Sigmoid colon (tissue), 7 donors: ENCODE measurements at places on chromosomes 3 and 15. TPM values are rescaled to one million over a fixed set of nuclear protein-coding genes. Genes with fewer than 3 reads are reported as not detected.

Gene BUB1B
- 2.0 TPM for total RNA-seq

Gene CCDC39
- 0.16 TPM for total RNA-seq

Gene RAB6B
- total RNA-seq, result 4.3 TPM

Gene RETNLB
- not detected for total RNA-seq

Gene MEX3B
- total RNA-seq, result 3.5 TPM

Gene SAMD7
- total RNA-seq, result not detected

Gene IQCF5
- not detected for total RNA-seq

Gene CIB1
- 35.5 TPM for total RNA-seq

Gene GP5
- total RNA-seq, result not detected

Gene PLOD2
- 76.7 TPM for total RNA-seq

Gene UBE2E2
- total RNA-seq, result 135 TPM

Gene LINGO1
- total RNA-seq, result 0.71 TPM

Gene PTPN9
- total RNA-seq, result 21.0 TPM

GRCh38 chr3:37909067-37909911 lies 47.6 kb downstream of the CTDSPL start:
- no peak for DNase-seq

GRCh38 chr3:129727707-129728106 lies 121.2 kb upstream of the PLXND1 start:
- no peak for DNase-seq

GRCh38 chr3:184176377-184177330 lies 2.0 kb downstream of the AP2M1 start:
- peak; percentile 87 for DNase-seq

DNA sequence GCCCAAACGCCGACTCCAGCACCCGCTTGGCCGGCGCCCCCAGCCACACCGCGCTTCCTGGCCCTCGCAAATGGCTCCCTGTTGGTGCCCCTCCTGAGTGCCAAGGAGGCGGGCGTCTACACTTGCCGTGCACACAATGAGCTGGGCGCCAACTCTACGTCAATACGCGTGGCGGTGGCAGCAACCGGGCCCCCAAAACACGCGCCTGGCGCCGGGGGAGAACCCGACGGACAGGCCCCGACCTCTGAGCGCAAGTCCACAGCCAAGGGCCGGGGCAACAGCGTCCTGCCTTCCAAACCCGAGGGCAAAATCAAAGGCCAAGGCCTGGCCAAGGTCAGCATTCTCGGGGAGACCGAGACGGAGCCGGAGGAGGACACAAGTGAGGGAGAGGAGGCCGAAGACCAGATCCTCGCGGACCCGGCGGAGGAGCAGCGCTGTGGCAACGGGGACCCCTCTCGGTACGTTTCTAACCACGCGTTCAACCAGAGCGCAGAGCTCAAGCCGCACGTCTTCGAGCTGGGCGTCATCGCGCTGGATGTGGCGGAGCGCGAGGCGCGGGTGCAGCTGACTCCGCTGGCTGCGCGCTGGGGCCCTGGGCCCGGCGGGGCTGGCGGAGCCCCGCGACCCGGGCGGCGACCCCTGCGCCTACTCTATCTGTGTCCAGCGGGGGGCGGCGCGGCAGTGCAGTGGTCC lies 3.5 kb downstream of the ISLR2 start:
- no peak for DNase-seq

DNA sequence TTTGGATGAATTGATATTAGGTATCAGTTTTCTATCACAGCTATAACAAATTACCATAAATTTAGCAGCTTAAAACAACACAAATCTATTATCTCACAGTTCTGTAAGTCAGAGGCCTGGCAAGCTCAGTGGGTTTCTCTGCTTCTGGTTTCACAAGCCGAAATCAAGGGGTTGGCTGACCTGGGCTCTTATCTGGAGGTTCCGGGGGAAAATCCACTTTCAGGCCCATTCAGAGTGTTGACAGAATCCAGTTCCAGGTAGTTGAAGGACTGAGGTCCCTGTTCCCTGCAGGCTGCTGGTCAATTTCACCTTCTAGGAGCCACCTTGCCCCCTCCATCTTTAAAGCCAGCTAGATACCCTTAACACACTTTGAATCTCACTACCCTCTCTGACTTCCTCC lies 11.1 kb upstream of the HHATL start:
- DNase-seq, result no peak

DNA sequence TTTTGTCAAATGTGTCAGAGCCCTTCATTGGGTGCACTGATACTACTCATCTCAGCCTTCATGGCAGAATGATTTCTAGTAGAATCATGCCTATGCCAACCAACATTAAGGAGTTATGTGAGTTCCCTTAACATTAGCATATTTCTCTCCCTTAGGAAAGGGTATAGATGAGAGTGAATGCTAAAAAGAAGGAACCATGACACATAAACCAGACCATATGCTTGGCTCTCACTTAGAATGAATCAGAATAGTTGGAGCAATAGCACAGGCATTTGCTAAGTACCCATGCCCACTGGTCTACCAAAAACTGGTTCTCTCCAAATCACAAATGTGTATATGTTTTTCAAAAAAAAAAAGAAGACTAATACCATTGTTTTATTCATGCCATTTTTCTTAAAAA lies 51.1 kb downstream of the STRIT1 start:
- DNase-seq, result no peak

- no peak for DNase-seq
Observed at GRCh38 chr15:98178861-98179260, 218.4 kb downstream of the ARRDC4 start.

DNA sequence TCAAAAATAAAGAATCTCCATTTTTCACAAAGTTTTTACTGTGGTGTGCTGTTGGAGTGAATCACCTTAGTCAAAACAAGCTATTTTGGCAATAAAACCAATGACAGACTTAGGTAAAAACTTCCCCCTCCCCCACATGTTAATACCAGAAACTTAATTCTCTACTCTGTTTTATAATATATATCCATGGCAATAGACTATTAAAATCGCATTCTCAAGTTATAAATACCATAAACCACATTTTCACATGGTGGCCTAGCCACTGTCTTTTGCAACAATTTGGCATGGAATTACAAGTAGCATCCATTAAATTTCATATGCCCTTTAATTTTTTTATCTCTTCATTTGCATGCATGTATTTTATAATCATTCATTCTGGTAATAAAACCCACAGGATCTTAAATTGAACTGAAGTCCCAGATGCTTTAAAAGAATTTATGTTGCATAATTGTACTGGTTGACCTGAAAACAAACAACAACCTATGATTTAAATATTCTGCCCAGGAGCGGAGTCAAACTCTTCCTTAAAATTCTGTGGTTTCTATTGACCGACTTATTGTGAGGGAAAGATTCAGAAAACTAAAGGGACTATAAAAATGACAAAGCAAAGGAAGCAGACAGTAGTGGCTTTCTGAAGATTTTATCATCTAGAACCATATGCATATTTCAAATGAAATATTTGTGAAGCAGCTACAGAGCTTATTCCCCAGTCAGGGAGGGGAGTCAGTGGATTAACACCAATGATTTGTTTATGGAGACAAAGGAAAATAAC lies 229.0 kb upstream of the TBL1XR1 start:
- DNase-seq, result no peak

- DNase-seq, result no peak
Observed at GRCh38 chr3:42061025-42061712, 30.0 kb upstream of the TRAK1 start.

DNA sequence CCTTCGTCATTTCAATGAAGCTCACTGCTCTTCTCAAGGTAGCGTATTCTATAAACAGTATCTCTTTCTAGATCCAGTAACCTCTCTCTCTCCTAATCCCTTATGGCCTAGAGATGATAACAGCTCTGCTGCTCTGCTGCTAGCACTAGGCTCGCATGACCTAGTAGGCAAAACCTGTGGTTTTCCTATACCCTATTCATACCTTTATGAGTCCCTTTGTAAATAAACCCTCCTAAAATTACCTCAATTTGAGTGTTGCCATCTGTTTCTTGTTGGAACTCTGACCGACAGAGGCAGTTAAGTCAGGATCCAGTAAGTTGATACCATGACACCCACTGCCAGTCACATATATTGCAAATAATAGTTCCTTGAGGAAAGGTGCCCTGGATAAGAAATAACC lies 7.3 kb downstream of the CCDC14 start:
- DNase-seq, result no peak

GRCh38 chr15:96020133-96020532 lies 310.4 kb upstream of the NR2F2 start:
- no peak for DNase-seq

GRCh38 chr3:192444096-192444790 lies 283.1 kb downstream of the FGF12 start:
- peak; percentile 72 for DNase-seq

DNA sequence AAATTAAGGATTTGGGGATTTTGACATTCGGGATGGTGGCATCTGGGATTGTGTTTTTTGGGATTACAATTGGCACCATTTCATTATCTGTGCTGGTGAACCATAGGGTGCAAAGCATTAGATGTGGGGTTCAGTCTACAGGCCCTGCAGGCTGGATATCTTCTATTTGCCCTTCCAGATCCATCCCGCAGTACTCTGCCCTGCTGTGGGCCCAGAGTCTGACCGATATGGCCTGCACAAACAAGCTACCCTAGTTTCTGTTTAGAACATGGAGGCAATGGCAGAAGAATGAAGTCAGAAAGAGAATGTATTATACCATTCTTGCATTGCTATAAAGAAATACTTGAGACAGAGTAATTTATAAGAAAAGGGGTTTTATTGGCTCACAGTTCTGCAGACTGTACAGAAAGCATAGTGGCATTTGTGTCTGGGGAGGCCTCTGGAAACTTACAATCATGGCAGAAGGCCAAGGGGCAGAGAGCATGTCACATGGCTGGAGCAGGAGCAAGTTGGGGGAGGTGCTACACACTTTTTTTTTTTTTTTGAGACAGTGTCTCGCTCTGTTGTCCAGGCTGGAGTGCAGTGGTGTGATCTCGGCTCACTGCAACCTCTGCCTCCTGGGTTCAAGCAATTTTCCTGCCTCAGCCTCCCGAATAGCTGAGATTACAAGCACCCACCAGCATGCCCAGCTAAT lies 93.7 kb downstream of the NCEH1 start:
- no peak for DNase-seq

DNA sequence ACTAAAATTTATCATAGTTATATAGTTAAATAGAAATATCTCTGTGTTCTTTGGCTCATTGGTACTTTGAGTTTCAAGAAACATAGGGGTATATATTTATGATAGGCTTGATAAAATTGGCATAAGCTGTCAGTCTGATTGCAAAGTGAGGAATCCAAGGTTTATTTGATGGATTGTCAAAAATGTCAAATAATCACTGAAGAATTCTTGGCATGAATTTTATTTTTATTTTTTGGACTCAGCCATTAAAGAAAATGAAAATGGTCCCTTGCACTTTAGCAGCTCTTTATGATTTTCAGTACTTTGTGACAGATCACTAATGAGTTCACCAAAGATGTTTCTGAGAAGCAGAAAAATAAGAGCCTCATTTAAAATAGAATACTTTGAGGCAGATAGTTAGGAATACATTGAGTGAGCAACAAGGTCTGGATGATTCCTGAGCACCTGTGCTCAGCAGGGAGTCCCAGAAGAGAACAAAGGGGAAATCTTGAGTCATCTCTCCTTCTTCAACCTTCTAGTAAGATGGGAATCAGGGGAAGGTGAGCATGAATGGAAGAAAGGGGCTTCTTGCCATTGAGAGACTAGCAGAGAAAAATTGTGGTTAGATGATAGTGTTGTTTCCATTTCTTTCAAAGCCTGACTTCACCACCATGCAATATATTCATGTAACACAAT lies 85.3 kb upstream of the VEPH1 start:
- DNase-seq, result no peak

GRCh38 chr3:88912294-88912877 lies 195.0 kb upstream of the EPHA3 start:
- no peak for DNase-seq

GRCh38 chr15:38721568-38721945 lies 156.9 kb upstream of the RASGRP1 start:
- DNase-seq, result no peak

GRCh38 chr15:39908186-39908585 lies 11.9 kb downstream of the GPR176 start:
- no peak for DNase-seq

GRCh38 chr3:157471064-157471463 lies 32.2 kb downstream of the VEPH1 start:
- DNase-seq, result no peak

DNA sequence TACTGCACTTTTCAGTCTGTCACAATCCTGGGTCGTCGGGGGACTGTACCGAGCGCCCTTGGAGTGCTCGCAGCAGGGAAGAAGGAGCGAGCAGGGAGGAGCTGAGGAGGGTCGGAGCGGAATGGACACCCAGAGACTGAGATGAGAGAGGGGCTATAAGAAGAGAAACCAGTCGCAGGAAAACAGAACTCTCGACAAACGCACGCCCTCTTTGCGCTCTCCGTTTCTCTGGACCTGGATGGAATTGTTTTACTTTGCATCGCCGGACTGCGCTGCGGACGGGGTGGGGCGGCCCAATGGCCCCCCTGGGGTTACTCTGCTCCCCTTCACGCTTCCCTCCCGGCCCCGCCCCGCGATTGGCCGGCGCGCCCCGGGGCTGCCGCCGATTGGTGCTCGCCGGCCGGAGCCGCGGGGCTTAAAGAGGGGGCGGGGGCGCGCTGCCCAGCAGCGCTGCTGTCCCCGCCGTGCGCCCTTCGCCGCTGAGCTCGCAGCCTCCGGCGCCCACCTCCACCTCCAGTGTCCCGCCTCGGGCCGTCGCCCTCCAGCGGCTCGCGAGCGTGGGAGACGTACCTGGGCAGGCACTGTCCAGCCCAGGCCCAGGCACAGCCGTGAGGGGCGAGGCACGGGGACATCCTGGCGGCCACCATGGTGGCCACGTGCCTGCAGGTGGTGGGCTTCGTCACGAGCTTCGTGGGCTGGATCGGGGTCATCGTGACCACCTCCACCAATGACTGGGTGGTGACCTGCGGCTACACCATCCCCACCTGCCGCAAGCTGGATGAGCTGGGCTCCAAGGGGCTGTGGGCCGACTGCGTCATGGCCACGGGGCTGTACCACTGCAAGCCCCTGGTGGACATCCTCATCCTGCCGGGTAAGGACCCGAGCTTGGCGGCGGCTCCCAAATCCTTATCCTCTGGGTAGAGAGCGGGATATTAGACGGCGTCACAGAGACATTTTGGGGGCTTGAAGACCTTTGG lies at the start of gene CLDN11:
CLDN11 (plus strand) TSS at position 447 of the 977 bp plus-strand sequence; CDS start at position 646, 199 bp downstream.
- peak; percentile 75 for DNase-seq

GRCh38 chr3:20047976-20048883 lies 8.0 kb downstream of the KAT2B start:
- DNase-seq, result no peak

GRCh38 chr3:54358316-54358715 lies 236.0 kb downstream of the CACNA2D3 start:
- peak; percentile 66 for DNase-seq

DNA sequence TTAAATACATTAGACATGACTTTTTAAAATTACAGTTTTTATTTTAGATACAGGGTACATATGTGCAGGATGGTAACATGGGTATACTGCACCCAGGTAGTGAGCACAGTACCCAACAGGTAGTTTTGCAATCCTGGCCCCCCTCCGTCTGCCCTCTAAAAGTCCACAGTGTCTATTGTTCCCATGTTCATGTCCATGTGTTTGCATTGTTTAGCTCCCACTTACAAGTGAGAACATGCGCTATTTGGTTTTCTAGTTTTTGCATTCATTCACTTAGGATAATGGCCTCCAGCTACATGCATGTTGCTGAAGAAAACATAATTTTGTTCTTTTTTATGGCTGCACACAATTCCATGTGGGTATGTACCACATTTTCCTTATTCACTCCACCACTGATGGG lies 23.8 kb downstream of the C3orf70 start:
- no peak for DNase-seq
